ENCODE measurements at places on chromosomes 7 and 10. TPM values are rescaled to one million over a fixed set of nuclear protein-coding genes. Genes with fewer than 3 reads are reported as not detected.

ZNF853 gene
- 12.7 TPM for total RNA-seq

RAB19 gene
- not detected for total RNA-seq

DLX5 gene
- 0.92 TPM for total RNA-seq

INHBA gene
- 24.0 TPM for total RNA-seq

ECHDC3 gene
- total RNA-seq = 12.2 TPM

DNA sequence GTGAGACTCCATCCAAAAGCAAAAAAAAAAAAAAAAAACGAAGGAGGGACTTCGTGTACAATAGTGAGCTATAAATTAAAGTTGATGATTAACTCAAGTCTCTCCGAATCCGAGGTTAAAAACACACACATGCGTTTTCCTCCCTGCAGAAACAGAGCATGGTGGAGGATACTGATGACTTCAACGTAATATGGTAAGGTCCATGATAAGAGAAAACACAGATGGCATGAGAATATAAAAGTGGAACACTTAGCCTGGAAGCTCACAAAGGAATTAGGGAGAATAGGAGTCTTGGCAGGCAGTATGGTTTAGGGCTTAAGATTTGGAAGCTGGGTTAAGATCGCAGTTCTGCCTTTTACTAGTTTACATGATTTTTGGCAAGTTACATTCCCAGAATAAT is 20.1 kb upstream of the GSTK1 start:
- H3K4me1 ChIP-seq = no peaks in the 10 kb centered on the region
- H3K27ac ChIP-seq = no peak overlapping the region
- no peaks in the 10 kb centered on the region for H3K36me3 ChIP-seq
- no peak for DNase-seq
- no peaks in the 10 kb centered on the region for H3K27me3 ChIP-seq

- no peaks in the 10 kb centered on the region for H3K4me1 ChIP-seq
- H3K36me3 ChIP-seq = no peaks in the 10 kb centered on the region
- H3K4me3 ChIP-seq = no peak overlapping the region
- H3K27me3 ChIP-seq = no peaks in the 10 kb centered on the region
These were observed 22.3 kb downstream of the MRPS33 start for GRCh38 chr7:140992422-140992821.

DNA sequence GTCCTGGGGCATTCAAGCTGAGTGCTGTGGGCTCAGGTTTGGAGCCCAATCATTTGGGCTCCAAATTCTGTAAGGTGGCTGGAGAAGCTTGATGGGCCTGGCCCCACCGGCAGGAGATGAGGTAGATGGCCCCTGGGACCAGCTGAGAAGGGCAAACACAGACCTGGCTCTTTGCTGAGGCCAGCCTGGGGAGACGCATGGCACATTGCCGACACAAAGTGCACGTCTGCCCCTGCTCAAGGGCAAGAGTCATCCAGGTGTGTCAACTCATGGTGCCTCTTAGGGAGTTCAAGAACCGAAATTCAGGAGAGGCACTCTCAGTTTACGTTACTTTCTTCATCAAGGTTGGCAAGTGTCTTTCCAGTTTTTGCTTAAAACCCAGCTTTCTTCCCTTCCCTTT is 227.5 kb downstream of the LRMDA start:
- peaks cover 54% of the 10 kb centered on the region for H3K4me1 ChIP-seq
- no peak for DNase-seq
- no peaks in the 10 kb centered on the region for H3K36me3 ChIP-seq
- H3K27ac ChIP-seq = peak overlapping the region; percentile 97

DNA sequence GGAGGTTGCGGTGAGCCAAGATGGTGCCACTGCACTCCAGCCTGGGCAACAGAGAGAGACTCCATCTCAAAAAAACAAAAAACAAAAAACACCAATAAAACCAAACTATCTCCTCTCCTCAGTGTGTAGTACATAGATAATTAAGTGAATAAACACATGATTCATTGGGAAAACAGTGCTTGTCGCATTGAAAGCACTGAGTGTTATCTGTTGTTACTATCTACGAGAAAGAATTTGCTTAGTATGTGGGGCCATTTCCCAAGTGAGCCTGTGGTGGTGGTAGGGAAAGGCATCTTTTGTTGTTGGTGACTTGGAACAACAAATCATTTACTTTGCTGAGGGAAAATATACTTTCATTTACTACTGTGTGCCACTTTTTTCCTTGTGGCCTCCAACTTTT is 42.6 kb downstream of the RSBN1L start:
- no peaks in the 10 kb centered on the region for H3K36me3 ChIP-seq
- no peak overlapping the region for H3K27ac ChIP-seq
- H3K4me3 ChIP-seq = no peak overlapping the region
- no peaks in the 10 kb centered on the region for H3K27me3 ChIP-seq

DNA sequence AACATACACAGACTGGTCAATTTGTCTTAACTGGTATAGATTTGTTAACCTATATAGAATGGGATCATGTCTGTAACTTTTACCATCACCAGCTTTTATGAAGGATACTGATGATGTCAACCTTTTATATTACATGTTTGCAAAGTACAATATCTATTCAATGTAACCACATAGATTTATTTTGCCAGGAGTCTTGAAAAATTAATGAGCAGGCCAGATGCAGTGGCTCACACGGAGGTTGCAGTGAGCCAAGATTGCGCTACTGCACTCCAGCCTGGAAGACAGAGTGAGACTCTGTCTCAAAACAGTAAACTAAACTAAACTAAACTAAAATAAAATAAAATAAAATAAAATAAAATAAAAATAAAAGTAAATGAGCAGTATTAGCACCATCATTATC is 30.0 kb upstream of the PARD3 start:
- no peak for DNase-seq
- H3K4me1 ChIP-seq = no peaks in the 10 kb centered on the region
- H3K36me3 ChIP-seq = no peaks in the 10 kb centered on the region
- H3K27ac ChIP-seq = no peak overlapping the region
- no peaks in the 10 kb centered on the region for H3K27me3 ChIP-seq

GRCh38 chr7:143388491-143389101 is 7.5 kb downstream of the ZYX start:
- H3K4me3 ChIP-seq = no peak overlapping the region
- H3K27me3 ChIP-seq = no peaks in the 10 kb centered on the region
- peaks cover 21% of the 10 kb centered on the region for H3K36me3 ChIP-seq
- peak overlapping the region; percentile 100 for H3K27ac ChIP-seq
- no peak for DNase-seq
- H3K4me1 ChIP-seq = peaks cover 98% of the 10 kb centered on the region

DNA sequence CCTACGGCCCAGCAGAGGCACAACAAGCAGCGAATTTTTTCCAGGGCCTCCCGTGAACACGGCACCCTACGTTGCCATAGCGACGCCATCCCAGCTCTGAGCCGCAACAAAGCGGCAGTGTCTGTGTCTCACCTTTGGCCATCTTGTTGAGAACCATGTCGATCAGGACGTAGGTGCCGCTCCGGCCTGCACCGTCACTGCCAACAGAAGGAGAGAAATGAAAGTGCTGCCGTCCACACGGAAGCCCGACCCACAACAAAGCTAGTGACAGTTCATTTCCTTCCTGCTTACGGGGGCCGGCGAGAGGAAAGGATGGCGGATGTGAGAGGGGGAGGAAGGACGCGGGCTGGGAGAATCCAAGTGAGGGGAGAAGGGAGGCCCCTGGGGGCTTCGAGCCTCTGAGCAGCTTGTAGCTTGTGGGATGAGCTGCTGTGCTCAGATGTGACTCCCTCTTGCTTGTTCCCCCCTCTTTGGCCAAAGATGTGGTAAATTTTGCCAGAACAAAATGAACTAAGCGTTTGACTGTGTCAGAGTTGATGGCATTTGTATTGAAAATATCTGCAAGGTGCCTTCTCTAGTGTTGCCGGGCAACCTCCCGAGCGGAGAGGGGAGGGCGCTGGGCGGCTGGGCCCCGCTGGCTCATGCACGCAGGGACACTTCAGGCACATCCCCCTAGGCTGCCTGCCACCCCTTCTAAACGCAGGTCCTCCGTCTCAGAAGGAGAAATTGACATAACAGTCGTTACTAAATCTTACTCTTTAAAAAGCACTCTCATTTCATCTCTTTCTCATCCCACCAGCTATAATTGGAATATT is 232.2 kb downstream of the DNAJB6 start:
- no peak overlapping the region for H3K27ac ChIP-seq
- no peak for DNase-seq
- peak overlapping the region; percentile 71 for H3K4me3 ChIP-seq
- H3K27me3 ChIP-seq = no peaks in the 10 kb centered on the region
- H3K36me3 ChIP-seq = no peaks in the 10 kb centered on the region

- DNase-seq = no peak
- H3K36me3 ChIP-seq = no peaks in the 10 kb centered on the region
- H3K27ac ChIP-seq = no peak overlapping the region
- H3K27me3 ChIP-seq = no peaks in the 10 kb centered on the region
- no peak overlapping the region for H3K4me3 ChIP-seq
These were observed 2.2 kb upstream of the FOXI2 start for GRCh38 chr10:127734753-127735152.

DNA sequence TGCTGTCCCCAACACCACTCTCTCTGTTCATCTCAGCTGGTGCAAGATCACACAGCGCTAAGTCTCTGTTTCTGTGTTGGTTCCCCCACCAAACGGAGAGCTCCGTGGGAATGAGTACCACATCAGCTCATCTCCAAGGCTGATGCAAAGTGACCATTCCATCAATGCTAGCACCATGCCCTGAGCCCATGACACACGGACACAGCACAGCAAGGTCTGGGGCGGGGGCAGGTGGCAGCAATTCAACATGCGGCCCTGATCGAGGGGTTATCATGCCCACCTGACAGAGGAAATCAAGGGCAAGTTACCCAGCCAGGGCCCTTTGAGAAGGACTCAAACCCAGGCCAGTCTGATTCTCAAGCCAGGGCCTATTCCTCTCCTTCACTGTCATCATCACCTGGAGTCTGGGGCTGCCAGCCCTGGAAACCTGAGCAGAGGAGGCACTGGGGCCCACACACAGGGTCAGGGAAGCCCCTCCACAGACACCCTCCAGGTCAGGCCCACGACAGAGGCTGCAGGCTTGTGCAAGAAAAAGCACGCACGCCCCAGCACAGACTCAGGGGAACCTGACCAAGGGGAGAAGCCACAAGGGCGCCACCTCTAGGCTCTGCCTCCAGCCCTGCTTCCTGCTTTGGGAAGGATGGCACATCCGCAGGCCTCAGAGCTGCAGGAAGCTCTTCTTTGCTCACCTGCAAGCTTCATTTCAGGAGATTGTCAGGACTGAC is 74.8 kb downstream of the GRID1 start:
- H3K27ac ChIP-seq = no peak overlapping the region
- no peak for DNase-seq
- no peaks in the 10 kb centered on the region for H3K4me1 ChIP-seq
- H3K27me3 ChIP-seq = no peaks in the 10 kb centered on the region
- H3K36me3 ChIP-seq = no peaks in the 10 kb centered on the region

DNA sequence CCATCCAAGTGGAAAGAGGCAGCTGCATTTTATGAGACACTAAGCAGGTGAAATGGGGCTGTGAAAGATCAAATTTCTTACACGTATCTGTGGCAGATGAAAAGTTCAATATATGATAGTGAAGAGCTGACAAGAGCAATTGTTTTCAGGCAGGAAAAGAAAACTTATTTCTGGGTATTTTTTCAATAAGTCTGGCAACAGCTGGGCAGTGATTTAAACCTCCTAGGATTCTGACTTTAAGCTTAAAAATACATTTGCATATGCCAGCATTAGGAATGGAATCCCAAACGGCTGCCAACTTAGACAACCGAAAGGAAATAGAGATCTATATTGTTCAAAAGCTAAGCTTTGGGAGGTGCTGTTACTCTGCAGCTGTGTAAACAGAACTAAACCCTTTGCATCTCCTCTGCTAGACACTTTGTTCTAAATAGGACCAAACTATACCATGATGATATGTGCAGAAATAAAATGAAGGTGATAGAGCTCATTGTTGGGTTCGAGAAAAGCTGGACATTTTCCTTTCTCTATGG is 26.1 kb downstream of the DYNC1I1 start:
- no peaks in the 10 kb centered on the region for H3K36me3 ChIP-seq
- no peak overlapping the region for H3K27ac ChIP-seq
- no peaks in the 10 kb centered on the region for H3K27me3 ChIP-seq

DNA sequence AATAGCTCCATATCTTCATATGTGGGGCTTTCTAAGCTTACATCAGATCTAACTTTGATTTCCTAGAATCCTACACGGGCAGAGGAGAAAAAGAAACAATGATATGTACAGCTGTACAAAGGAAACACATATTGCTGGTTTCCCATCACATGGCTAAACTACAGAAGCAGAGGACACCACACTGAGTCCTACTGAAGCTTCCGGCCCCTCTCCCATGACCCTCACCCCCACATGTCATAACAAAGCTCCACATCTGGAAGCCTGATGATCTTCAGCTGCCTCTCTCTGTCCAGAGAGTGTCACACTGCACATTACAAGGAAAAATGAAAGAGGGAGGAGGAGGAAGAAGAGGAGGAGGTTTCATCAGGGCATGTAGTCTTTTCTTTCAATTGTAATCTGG is 14.0 kb downstream of the SLC16A12 start:
- no peak overlapping the region for H3K4me3 ChIP-seq
- no peak overlapping the region for H3K27ac ChIP-seq
- H3K36me3 ChIP-seq = no peaks in the 10 kb centered on the region
- no peaks in the 10 kb centered on the region for H3K27me3 ChIP-seq

GRCh38 chr10:71247414-71247705 is 35.0 kb downstream of the UNC5B start:
- no peak for DNase-seq
- no peak overlapping the region for H3K27ac ChIP-seq
- H3K36me3 ChIP-seq = no peaks in the 10 kb centered on the region
- no peak overlapping the region for H3K4me3 ChIP-seq
- H3K4me1 ChIP-seq = peaks cover 7% of the 10 kb centered on the region

DNA sequence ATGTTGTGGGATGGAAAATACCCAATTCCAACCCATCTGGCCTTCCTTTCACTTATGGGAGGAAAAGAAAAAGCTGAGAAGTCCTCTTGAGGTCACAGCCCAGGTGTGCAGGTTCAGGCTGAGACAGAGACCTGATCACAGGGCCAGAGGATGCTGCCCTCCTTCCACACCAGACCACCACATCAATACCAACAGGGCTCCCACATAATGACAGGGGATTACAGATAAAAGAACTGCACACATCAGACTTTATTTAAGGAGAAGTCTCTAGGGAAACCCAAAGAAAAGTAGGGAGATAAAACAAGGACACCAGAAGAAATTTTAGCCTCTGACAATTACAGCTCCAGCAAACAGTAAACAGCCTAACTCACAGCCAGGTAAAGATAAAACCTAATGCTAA is 548.4 kb downstream of the PTPRN2 start:
- H3K4me1 ChIP-seq = no peaks in the 10 kb centered on the region
- no peak overlapping the region for H3K4me3 ChIP-seq
- H3K27ac ChIP-seq = no peak overlapping the region
- H3K36me3 ChIP-seq = no peaks in the 10 kb centered on the region
- DNase-seq = no peak

- no peak overlapping the region for H3K4me3 ChIP-seq
- no peaks in the 10 kb centered on the region for H3K27me3 ChIP-seq
- no peak overlapping the region for H3K27ac ChIP-seq
- no peaks in the 10 kb centered on the region for H3K4me1 ChIP-seq
These were observed 175.5 kb upstream of the ZMIZ1 start for GRCh38 chr10:78893217-78893616.
